ENCODE measurements at places on chromosomes 7 and 10. TPM values are rescaled to one million over a fixed set of nuclear protein-coding genes. Genes with fewer than 3 reads are reported as not detected.

The DEPP1 gene
- total RNA-seq: 0.15 TPM

The GNGT1 gene
- total RNA-seq: not detected

- DNase-seq: no peak
These were observed 109.1 kb downstream of the SRPK2 start for GRCh38 chr7:105279688-105280007.

DNA sequence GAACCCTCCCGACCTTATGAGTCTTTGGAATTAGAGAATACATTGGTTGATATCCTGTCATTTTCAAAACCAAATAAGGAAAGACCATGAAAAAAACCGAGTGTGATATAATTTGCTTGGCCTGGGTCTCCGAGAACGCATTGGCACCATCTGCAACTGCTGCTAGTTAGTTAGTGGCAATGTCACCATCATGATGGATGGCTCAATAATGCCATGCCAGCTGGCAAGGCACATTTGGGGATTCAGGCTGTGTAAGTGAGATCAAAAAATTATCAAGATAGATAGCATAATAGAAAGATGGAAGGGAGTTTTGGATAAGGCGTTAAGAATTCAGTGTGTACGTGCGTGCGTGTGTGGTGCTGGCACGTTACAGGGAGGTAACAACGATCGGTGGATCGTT lies 134.7 kb upstream of the TCERG1L start:
- no peak for DNase-seq

- no peak for DNase-seq
These were observed 19.7 kb downstream of the TRUB1 start for GRCh38 chr10:114957673-114958072.

The GIGYF1 gene
- total RNA-seq: 27.3 TPM

The SLC37A3 gene
- total RNA-seq: 34.9 TPM

Data from Daoy (cell line).